Smooth muscle cell of bladder (primary cell): ENCODE measurements at places on chromosomes 2 and 18. TPM values are rescaled to one million over a fixed set of nuclear protein-coding genes. Genes with fewer than 3 reads are reported as not detected.

Gene PLGLB1
- 0.43 and 1.8 TPM in 2 replicates for total RNA-seq

Gene CHN1
- 10.3 and 12.8 TPM in 2 replicates for total RNA-seq

Gene C2orf92
- total RNA-seq, result 0.85 and 1.5 TPM in 2 replicates

Gene PARD6G
- 1.4 and 2.8 TPM in 2 replicates for total RNA-seq

Gene MTIF2
- total RNA-seq, result 45.9 and 54.8 TPM in 2 replicates

Gene FAM237A
- not detected in 2 replicates for total RNA-seq

Gene C18orf54
- 1.1 and 1.3 TPM in 2 replicates for total RNA-seq

Gene SLC9A4
- total RNA-seq, result under 0.01 TPM in 1 of 2 replicates, not detected in the other

Gene PROKR1
- not detected in 2 replicates for total RNA-seq

Gene C1QL2
- not detected in 2 replicates for total RNA-seq

Gene RPRM
- total RNA-seq, result not detected in 2 replicates

Gene ABCG5
- total RNA-seq, result not detected in 2 replicates

Gene PRKRA
- 39.4 and 43.5 TPM in 2 replicates for total RNA-seq

Gene RNMT
- 16.6 and 20.7 TPM in 2 replicates for total RNA-seq

Gene CAPN14
- total RNA-seq, result under 0.01 and 0.09 TPM in 2 replicates

Gene ASB18
- not detected in 2 replicates for total RNA-seq

Gene SERPINB3
- 0.28 TPM in 1 of 2 replicates, not detected in the other for total RNA-seq

Gene FBLN7
- total RNA-seq, result 0.57 and 0.74 TPM in 2 replicates

Gene SP140L
- total RNA-seq, result 5.5 and 7.1 TPM in 2 replicates

Gene CGREF1
- 7.0 and 8.2 TPM in 2 replicates for total RNA-seq

Gene CNDP1
- total RNA-seq, result not detected in 2 replicates

Gene VAMP5
- 32.8 and 39.0 TPM in 2 replicates for total RNA-seq

Gene SPP2
- not detected in 2 replicates for total RNA-seq

Gene PAIP2B
- 0.85 and 0.92 TPM in 2 replicates for total RNA-seq

Gene MYO1B
- total RNA-seq, result 83.3 and 127 TPM in 2 replicates

Gene LIMS4
- 1.1 TPM in 2 replicates for total RNA-seq

Gene IGFBP5
- 928 and 1,359 TPM in 2 replicates for total RNA-seq

Gene PRKAG3
- not detected in 2 replicates for total RNA-seq

Gene UGT1A1
- not detected in 2 replicates for total RNA-seq

Gene CCDC148
- 0.28 and 0.46 TPM in 2 replicates for total RNA-seq

Gene DPP10
- total RNA-seq, result not detected in 2 replicates

Gene COLEC12
- total RNA-seq, result 29.0 and 79.5 TPM in 2 replicates

Gene CFAP210
- total RNA-seq, result under 0.01 TPM in 1 of 2 replicates, not detected in the other

Gene SPATA3
- total RNA-seq, result not detected in 2 replicates

Gene ACVR1C
- total RNA-seq, result under 0.01 and 0.09 TPM in 2 replicates

Gene REG3G
- total RNA-seq, result not detected in 2 replicates
